ENCODE measurements at places on chromosomes 7 and 10.

- peak; percentile 29 for DNase-seq
These were observed 94.5 kb downstream of the MAD1L1 start for GRCh38 chr7:2138146-2138765.

DNA sequence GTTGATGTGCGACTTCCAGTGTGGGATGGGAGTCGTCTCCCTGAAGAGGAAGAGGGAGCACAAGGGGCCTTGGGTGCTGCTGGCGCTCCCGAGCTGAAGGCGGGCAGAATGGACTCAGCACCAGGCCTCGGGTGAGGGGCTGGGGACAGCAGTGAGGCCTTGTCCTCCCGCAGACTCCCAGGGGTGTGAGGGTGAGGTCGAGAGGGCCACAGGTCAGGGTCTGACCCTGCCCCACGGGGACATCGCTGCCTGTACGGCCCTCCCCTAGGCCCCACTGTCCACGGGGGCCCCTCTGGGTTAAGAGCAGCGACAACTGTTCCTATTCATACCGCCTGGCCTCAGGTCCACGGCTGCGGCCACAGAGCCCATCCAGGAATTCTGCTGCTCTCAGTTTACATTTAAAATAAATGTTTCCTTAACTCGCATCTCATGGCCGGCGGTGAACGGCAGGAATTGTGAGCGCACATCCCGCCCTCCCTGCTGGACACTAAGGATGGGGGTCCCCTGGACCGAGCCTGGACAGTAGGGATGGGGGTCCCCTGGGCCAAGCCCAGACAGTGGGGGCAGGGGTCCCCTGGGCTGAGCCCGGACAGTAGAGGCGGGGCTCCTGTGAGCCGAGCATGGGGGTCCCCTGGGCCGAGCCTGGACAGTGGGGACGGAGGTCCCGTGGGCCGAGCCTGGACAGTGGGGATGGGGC lies 61.7 kb downstream of the PDGFA start:
- DNase-seq = no peak

GRCh38 chr10:131238669-131239280 lies 72.7 kb downstream of the TCERG1L start:
- DNase-seq = no peak

- no peak for DNase-seq
These were observed 144.7 kb upstream of the LYZL2 start for GRCh38 chr10:30774261-30774660.

DNA sequence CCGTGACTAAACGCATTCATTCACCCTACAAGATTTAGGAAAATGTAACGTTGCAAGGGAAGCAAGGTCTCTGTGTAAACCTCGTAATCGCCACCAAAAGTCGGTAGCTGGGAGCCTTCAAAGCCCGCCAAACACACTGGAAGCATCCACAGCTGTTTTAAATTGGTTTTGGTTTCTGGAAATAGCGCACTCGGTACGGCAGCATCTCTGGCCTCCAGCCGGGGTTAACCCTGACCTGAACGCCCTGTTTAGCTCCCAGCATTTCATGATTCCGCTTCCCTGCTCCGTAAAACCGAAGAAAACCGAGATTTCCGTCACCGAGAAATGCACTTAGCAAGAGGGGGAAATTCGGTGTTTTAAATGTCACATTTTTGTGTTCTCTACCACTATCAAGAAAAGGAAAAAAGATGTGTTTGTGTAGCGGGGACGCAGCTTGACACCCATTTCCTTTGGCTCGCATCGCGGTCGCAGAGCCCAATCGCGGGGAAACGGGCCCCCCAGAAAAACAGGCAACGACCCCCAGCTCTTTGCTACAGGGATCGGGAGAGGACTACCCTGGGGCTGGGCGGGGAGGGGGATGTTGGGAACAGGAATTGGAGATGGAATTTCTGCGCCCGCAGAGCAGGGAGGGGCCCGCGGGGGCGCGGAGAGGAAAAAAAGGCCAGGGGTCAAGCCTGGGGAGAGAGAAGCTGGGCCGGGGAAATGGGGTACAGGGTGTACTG lies 646 bp downstream of the SGCE start:
- DNase-seq = no peak

- DNase-seq = no peak
These were observed 1.8 kb upstream of the HOXA11 start for GRCh38 chr7:27186668-27187474.

DNA sequence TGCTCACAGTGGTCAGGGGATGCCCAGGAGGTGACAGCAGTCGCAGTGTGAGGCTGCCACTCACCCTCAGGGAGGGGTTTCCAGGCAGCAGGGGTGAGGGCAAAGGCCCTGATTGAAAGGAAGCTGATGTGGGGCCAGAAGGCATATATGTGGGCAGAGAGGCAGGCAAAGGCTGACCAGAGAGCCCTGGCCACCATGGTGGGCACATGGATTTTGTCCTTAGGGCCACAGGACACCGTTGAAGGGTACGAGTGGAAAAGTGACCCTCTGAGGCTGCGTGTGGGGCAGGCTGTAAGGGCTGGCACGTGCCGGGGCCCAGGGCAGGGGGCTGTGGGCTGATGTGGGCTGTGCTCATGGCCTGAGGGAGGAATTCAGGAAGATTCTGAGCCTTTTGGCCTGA lies 57.5 kb upstream of the ZNF32 start:
- DNase-seq = no peak

DNA sequence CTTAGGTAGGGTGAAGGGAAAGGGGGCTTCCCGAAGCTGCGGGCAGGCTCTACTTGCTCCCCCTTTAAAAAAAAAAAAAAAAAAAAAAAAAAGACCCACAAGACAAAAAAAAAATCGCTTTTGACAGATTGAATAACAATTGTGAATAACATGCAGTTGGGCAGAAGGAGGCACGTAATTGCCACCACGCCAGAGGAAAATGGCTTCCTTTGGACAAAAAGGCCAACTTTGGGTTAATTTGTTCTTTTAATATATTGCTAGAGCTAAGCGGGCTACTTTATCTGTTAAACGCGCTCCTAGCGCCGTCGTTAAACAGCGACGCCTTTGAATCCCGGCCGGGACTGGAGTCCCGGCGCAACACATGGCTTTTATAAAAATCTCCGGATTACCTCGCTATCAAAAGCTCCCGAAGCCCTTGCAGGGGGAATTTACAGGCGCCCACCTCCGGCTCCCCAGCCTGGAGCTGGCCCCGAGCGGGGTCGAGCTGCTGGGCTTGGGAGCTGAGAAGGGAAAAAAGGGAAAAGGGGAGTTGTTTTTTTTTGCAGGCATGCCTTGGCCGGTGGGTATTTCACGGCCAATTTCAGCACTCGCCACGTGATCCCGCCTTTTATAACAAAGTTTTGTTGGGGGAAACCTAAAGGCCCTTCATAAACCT lies 1.2 kb downstream of the HOXA11 start:
- DNase-seq = no peak

DNA sequence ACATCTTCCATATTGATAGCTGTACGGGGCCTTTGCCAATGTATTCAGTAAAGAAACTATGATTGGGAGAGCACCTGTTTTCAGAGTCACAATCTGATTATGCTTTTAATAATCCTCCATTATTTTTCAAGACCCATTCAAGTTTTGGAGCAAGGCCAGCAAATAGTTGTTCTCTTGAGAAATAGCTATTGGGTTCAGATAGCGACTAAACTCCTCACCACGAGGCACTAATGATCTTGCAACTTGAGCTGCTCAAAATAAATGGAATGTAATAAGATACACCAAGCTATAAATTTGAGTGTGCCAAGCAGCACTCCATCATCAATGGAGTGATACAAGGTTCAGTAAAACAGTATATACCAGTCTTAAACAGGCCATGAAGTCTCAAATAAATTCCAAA lies 7.4 kb upstream of the MALRD1 start:
- DNase-seq = no peak

- DNase-seq = no peak
These were observed 416.4 kb upstream of the FOXK1 start for GRCh38 chr7:4265676-4266075.

DNA sequence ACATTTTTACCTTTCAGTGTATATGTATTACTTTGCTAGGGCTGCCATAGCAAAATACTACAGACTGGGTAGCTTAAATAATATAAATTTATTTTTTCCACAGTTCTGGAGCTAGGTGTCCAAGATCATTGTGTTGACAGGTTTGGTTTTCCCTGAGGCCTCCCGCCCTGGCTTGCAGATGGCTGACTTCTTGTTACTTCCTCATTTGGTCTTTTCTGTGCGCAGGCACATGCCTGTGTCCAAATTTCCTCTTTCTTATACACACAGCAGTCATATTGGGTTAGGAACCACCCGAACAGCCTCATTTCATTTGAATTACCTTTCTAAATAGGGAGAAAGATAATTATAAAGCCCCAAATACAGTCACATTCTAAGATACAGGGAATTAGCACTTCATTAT lies 521.6 kb upstream of the SORCS1 start:
- DNase-seq = no peak

- DNase-seq = no peak
These were observed 6.3 kb downstream of the HOXA4 start for GRCh38 chr7:27124096-27124901.

DNA sequence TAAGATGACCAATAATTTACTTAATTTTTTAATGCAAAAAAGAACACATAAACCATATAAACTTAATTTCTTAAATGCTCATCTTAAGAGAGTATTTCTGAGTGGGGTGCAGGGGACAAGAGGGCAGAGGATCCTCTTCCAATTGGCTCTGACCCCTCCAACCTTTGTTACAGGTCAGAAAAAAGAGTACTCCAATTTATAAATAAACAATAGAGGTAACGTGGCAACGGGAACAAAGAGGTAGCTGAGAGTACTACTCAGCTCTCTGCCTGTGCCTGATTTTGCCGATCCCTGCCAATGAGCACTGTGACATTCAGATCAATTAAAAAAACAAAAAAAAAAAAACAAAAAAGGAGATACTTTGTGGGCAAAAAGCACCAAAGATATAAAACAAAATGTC lies 307.9 kb downstream of the PARD3 start:
- no peak for DNase-seq

GRCh38 chr10:122352817-122353525 lies 21.5 kb upstream of the PLEKHA1 start:
- DNase-seq = no peak

- no peak for DNase-seq
These were observed 71.8 kb upstream of the EMX2 start for GRCh38 chr10:117470733-117471132.

DNA sequence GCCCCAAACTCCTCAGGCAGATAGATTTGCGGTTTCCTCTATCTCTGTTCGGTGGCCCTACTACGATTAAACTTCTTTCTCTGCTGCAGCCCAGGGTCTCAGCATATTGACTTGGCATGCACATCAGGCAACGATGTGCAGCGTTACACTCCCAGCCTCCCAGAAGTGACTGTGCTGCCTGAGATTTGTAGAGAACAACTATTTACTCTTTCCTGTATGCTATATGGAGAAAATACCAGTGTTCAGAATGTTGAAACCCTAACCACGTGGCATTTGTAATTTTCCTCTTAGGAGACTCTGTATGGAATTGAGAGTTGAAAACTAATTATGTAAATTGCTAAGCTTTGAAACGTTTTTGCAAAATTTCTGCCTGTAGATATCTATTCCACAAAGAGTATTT lies 50.9 kb downstream of the GNAI1 start:
- no peak for DNase-seq

DNA sequence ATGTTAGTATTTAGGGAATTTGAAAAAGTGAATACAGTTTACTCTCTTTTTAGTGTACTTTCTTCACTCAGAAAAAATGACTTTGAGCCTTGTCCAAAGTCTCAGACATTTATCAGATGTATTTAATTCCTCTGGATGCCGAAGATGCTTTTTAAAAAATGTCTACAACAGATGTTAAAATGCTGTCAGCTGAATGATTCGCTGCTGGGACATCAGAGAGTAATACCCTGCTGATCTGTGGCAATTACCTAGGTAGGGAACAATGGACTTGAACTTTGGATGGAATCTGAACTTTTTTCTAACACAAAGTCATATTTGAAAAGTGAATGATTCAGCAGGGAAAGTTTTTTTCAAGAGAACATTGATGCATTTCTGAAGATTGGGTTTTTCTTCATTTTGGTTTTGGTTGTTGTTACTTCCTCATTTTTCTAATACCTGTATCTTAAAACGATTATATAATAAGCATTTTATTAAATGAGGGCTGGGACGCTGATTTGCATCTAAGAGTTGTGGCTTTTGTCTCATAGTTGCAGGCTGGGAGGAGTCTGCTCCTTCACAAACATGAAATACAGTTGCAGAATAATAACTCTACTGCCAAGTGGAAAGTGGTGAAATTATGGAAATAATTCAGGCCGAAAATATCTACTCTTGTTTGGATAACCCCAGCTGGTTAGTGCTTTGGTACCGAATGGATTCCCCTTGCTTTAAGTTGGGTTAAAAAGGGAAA lies 98.0 kb downstream of the SPAG6 start:
- DNase-seq = no peak

GRCh38 chr7:37944737-37945054 lies 24.3 kb downstream of the EPDR1 start:
- no peak for DNase-seq
